ENCODE measurements at places on chromosomes 7 and 10.
A peak's percentile ranks its signal among the peaks of the same experiment; 100 is the strongest.

DNA sequence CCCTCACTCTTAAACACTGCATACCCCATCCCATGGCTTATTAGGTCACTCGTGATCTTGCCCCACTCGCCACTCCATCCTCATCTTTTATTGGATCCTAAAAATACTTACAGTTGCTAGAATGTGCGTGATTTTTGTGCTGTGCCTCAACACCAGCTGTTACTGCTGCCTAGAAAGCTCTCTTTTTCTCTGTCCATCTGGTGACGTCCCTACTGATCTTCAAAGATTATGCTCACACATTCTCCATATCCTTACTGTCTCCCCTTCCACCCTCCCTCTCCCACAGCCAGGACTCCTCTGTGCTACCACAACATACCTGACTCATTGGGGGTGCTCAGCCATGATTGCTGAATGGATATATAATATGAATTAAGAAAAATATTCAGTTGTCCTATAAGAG, 42.0 kb downstream of the CDK6 start:
- no peak for DNase-seq

DNA sequence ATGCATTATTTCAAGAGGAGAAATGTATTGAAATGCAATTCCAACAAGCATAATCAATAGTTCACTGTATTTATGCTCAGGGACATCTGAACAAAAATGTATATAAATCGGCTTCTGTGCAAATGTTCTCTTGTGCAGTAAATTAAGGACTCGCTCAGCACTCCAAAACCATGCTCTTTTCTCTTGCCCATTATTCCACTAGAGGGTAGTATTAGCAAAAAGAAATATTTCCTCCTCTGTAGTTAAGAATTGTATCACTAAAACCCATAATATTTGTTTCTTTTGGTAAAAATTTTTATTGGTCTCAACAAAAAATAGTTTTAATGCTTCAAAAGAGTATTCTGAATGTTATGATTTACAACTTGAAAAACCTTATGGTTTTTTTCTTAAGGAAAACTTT, 803.1 kb downstream of the PCDH15 start:
- DNase-seq, result no peak

DNA sequence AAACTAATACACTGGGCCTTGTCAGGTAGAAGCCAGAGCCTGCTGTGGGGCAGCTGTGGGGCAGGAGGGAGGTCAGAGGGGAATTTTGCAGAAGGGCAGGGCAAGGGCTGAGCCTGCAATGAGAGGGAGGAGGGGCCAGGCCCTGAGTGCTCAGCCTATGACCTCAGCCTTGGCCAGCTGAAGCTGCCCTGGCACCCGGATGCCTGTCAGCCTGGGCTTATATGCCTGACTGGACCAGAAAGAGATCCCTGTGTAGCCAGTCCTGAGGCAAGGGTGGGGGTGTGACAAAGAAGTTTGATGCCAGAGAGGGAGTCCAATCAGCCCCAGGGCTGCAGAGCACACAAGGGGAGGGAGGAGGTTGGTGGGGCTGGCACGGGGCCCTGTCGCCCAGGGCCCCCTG, 22.3 kb upstream of the PRRT4 start:
- no peak for DNase-seq

GRCh38 chr7:112157072-112157471, 49.1 kb downstream of the DOCK4 start:
- no peak for DNase-seq

DNA sequence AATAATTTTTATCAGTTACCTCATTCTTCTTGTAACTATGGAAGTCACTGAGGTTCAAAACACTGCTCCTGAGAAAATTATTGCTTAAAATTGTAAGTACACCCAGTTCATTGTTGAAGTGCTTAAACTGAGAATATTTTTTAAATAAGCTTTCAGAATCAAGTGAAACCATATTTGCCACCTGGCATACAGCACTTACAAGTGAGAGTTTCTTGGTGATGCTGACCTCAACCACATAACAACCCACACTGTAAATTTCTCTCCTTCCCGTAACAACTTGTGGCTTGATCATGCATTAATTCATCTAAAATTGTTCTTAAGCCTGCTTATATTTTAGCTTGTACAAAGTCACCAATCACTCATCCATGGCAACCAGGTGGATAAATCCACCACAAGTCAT, 34.0 kb downstream of the IMMP2L start:
- no peak for DNase-seq

GRCh38 chr10:96671211-96671890, 49.0 kb downstream of the PIK3AP1 start:
- DNase-seq, result peak; percentile 35

DNA sequence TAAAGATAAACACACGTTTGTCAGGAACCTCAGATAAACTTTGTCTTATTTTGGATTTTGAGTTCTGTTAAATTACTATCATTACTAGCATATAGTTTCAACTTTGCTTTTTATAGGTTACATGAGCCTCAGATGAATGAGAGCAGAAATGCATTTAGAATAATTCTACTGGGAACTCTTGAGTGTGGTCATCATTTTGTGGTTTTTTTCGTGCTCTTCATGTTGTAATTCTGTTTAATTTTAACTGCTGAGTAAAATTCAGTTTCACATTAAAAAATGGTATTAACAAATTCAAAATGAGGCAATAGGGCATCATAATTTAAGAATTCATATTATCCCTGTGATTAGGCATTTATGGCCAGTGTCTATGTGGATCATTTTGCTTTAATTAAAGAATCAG, 72.9 kb downstream of the GNAI1 start:
- no peak for DNase-seq

DNA sequence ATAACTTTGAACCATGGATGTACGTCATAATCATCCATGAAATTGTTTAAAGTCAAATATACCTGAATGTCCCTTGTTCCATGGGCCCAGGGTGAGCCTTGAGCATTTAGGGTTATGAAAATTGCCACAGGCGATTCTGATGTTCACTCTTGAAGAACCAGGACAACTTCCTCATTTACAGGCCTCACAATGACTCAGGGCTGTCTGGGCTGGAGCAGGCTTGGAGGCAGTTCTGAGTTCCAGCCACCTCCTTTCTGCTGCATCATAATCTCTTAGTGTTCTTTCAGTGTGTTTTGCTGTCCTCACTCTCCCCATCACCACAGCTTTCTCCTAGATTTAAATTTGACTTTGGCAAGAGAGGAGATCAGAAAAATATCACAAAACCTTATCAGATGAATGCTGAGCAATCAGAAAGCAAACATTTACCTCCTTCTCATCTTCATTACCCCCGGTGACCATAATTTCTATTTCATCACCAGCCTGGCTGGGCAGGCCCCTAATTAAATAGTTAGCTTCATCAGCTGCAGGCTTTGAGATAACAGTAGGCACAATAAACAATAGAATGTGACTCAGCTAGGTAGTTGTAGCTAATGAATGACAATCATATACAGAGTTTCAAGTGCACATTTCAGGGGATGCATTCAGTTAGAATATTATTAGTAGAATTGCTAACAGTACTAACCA, 571.0 kb downstream of the SH2D4B start:
- no peak for DNase-seq

- no peak for DNase-seq
Measured at GRCh38 chr10:7069706-7070105, 341.1 kb downstream of the SFMBT2 start.

DNA sequence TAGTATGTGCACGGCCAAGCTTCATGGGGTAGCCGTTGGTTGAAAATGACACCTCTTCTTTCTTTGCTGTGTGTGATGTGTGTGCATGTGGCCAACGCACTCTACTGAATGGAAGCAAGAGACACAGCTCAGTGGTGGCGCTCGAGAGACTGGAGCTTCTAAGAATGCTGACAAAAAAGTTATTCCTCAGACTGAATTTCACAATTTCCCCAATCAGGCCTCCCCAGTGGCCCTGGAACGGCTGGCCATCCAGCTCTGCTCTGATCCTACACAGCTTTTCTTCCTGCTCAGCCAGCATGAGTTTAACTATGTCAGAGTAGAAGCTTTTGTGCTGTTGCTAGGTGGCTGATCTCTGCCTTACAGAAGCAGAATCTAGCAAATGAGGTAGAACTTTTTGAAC, 186.7 kb upstream of the PLXDC2 start:
- DNase-seq, result no peak

DNA sequence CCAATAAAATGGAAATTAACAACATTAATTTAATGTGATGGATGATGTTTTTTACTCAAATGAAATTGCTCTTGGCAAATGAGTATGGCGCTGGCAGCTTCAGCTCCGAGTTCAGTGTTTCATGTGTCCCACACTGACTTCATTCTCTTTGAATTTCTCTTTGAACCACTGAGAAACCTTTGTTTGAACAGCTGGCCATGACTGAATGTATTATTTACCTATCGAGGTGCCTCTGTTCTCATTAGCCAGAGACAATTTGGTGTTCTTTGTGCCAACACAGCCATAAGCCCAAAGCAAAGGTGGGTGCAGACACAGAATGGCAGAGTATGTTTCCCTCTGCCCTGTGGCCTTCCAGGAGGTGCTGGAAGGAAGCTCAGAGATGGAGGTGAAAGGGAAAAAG, 42.1 kb downstream of the TMEM178B start:
- DNase-seq, result no peak

DNA sequence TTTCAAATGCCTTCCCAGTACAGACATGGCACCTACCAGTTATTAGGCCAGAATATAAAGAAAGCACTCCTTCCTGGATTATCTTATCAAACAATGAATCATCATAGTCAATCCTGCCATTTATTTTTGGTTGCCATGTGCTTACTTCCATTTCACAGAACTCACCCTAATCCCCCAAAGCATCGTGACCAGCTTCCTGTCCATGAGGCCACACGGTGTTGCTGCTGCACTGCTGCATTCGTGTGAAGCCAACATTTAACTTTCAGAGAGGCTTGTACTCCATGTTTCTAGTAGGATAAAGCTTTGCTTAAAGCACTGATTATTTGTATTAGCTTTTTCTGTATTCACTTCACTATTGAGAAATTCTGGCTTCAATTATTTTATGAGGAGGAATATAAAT, 14.4 kb downstream of the COL28A1 start:
- no peak for DNase-seq

- DNase-seq, result no peak
Measured at GRCh38 chr10:92407305-92408016, 116.5 kb downstream of the MARCHF5 start.

DNA sequence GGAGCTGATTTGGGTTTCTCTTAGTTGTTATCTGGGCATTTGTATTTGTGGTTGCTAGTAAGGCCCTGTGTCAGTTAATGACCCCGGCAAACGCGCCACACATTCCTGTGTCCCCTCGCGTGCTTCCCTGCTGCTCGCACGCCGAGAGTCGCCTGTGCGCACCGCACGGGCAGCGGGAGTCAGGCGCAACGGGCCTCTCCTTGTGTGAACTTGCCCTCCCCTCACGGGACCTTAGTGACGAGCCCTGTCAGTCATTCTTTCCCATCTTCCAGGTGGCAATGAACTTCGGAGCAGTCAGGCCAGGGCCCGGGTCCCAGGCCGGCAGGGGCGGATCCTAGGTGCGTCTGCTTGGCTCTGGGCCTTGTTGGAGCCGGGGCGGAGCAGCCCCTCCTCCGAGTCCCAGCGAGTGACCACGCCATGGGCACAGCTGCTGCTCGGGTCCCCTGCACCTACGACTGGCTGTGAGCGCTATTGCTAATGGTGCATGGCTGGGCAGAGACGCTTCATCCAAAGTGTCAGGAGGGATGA, 12.4 kb upstream of the PRKAR1B start:
- DNase-seq, result no peak

DNA sequence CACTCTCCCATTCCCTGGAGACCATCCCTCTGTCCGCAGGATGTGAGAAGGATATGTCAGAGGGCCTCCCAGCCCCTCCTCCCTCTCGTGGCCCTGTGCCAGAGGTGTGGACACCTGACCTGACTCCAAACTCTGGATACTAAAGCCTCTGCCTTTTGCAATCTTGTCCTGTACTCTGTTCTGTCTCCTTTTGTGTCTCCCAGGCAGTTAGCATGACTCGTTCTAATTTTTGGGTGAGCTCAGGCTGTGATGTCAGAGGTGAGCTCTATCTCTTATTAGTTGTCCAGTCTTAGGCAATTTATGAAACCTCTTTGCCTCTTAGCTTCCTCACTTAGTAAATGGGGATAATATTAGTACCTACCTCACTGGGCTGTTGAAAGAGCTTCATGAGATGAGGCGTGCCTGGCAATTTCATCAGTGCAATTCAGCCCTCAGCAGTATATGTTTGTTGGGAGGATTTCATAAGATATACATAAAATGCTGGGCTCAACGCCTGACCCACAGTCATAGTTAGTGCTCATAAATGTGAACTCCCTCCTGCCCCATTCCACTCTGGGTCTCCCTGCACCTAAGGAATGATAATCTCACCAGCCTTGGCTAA, 10.9 kb downstream of the MARVELD1 start:
- DNase-seq, result no peak

DNA sequence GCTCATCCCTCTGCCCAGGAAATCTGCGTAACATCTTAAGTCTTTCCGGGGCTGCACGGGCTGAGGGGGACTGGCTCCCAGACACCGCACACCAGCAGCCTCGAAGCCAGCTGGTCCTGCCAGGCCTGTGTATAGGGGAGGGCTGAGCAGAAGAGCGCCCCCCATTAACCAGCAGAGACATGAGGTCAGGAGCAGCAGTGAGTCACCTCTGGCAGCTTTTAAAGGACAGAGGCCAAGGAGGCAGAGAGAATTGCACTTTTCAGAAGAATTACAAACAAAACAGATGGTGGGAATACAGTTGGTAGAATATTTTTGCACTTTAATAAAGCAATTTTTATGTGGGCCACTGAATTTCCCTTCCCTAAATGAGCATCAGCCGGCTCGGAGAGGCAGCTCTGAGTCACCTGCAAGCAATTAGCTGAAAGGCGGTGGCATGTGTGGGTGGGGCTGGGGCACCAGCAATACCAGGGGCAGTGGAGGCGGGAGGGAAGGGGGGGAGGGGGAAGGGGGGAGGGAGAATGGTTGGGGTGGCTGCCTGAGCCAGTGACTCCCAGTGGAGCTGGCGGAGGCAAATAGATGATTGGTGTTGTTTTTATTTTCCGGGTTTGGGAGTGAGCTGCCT, 39.1 kb downstream of the GOLGA7B start:
- DNase-seq, result no peak

DNA sequence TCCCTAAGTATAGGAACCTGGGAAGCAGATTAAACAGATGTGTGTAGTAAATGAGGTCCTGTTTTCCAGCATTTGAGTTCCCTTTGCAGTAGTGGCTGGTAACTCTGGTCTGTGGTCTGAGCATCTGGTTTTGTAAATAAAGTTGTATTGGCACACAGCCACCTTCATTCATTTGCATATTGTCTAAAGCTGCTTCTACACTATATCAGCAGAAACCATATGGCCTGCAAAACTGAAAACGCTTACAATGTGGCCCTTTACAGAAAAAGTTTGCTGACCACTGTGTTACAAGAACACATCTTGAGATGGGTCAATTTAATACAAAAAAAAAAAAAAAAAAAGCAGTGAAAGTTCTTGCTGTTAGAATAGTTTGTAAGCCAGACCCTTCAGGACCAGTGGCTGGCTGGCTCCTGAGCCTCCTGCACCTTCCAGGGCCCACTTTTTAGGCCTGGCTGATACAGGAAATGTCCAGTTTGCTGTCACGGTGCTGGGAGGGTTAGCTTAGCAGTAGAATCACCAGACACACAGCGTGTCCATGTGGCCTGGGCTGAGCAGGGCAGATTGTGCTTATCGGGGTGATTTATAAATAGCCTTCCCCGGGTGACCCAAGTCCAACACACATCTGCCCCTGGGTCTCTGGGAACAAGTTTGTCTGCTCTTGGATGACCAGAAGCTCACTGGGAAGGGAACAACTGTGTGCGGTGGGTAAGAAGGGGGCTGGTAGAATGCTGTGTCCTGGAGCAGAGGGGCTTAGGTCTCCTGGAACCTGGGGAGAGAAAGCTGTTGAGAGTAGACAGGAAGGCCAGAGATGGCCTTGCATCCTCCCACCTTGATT, 1.4 kb downstream of the C10orf71 start:
- no peak for DNase-seq
